ENCODE measurements at places on chromosomes 2 and 18.

DNA sequence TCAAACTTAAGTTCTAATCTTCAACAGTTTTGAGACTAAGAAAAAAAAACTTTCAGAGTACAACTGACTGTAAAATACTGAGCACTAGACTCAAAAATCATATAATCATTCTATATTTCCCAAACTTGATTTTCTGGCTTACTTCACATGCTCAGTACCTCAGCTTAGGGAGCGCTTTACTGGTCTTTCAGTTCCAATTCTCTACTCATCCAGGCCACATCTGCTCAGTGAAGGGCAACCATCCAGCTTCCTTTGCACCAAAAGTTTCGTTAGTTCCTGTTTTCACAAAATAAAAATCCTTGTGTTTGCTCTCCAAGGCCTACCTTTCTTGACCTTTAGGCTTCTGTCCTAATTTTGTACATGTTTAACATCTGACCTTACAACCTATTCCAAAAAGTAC is 287.6 kb upstream of the LRRTM1 start:
- no peak for DNase-seq

- DNase-seq, result no peak
Measured at GRCh38 chr2:37906131-37906530, 19.0 kb upstream of the RMDN2 start.

DNA sequence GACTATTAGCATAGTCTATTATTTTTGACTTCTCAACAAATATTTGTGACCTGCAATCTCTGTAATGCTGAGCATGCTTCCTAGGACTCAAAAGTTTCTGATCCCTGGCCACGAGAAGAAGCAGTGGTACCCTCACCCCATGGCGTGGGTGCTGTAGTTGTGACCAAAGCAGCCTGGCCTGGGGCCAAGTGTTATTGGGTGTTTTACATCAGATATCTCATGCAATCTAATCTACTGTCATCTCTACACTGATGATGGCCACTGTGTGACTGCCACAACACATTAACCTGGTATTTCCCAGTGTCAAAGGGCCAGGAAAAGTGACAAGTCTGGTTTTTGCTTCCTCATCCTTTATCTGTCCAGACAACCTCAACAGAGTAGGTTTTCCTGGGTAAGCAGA is 80.8 kb upstream of the WIPF1 start:
- DNase-seq, result no peak

DNA sequence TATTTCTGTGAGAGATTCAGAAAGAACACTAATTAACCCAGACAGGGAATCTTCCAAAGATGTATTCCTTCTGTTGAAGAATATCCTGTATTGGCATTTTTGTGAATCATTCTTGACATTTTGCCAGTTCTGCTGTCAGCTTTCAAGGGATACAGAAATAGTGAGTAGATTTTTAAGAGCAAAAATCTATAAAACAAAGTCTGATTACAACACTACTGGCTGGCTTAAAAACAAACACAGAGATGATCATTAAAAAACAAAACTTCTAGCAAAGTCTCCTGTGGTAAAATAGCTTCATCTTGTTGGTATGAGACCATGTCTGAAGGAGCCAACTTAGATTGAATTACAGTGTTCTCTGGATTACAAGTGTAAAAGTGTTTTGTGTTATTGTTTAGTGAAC is 866.3 kb upstream of the KLHL29 start:
- DNase-seq, result no peak

DNA sequence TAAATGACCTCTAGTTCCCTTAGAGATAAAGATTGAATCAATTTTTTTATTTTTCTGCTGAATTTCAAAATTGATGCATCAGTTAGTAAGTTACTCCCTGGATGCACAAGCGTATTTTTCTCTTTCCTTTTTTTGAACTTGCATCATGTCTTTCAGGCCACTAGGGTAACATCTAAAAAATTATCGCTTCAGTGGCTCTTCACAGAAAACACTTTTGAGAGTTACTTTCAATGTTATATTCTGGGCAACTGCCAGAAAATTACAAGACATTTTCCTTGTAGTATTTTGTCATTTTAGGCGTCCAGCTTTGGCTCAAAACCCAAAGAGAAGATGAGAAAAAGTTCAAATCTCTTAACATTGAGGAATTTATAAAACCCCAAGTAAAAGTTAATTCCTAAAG is 59.8 kb downstream of the DSEL start:
- no peak for DNase-seq

GRCh38 chr2:33214857-33215256 is 261.6 kb upstream of the RASGRP3 start:
- no peak for DNase-seq

- DNase-seq, result no peak
Measured at GRCh38 chr2:30283931-30284565, 52.7 kb downstream of the LBH start.

DNA sequence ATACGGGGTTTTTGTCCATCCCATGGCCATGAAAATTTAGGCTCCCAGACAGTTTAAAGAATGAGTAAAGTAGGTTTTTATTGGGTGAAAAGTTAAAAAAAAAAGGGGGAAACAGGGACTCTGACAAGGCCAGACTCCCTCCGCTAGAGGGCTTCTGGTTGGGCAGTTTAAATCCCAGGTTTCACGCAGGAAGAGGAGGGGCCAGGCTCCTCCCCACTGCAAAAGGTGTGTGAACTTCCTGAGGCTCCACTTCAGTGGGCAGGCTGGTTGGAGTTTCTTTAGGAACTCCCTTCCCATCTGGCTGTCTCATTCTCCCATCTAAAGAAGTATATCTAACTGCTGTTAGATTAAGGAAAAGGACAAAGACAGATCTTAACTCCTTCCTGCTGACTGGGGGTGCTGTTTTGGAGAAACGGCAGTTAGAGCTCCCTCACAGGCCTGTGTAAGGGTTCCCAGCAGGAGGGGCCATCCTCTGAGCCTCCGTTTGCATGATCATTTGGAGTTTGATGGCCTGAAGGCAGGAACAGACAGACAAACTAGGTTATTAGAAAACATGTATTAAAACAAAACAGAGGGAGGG is 1160.7 kb downstream of the CNTNAP5 start:
- no peak for DNase-seq

- DNase-seq, result no peak
Measured at GRCh38 chr2:45047301-45047700, 38.0 kb upstream of the SIX2 start.

- no peak for DNase-seq
Measured at GRCh38 chr2:206471524-206472062, 28.3 kb downstream of the ADAM23 start.

- no peak for DNase-seq
Measured at GRCh38 chr18:9868857-9869714, 16.7 kb upstream of the TXNDC2 start.

DNA sequence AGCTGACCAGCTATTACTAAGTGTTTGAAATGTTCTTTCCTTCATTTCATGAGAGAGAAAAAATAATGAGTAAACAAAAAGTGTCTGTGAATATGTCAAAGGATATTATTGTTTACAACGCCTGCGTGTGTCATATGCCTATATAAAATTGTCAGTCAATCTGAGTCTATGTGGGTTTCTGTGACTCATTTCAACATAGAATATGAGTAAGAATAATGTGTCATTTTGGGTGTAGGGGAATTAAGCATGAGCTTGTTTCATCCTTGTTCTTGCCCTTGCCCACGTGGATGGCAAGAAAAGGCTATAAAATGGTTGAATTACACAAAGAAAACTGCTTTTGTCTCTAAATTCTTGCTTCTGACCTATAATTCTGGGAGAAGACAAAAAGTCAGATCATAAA is 466.0 kb downstream of the PTH2R start:
- DNase-seq, result no peak

DNA sequence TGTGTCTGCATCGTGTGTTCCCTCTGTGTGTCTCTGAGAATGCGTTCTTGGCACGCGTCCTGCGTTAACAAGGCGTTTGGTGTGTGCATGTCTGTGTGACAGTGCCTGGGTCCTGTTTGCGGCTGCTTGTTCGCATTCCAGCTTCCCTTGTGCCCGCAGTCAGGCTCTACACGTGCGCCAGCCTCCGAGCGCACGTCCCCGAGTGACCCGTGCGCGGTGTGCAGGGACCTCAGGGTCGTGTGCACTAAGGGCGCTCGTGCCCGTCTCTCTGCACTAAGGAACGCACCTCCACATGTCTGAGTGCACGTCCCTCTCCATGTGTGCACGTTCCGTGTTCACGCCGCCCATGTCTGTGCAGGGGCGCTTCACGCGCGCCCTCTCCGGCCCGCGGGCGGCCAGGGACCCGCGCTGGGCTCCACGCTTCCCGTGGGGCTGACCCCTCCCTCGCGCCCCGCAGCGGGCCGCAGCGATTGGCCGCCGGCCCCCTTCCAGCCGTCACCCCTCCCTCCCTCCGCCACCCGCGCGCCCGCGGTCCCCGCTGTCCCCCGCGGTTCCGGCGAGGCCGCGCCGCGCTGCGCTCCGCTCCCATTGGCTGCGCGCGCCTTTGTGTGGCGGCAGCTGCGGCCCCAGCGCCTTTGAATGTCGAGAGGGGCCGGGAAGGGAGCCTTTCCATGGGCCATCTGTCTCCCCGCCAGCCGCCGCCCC is 229.4 kb downstream of the HAUS1 start:
- no peak for DNase-seq

DNA sequence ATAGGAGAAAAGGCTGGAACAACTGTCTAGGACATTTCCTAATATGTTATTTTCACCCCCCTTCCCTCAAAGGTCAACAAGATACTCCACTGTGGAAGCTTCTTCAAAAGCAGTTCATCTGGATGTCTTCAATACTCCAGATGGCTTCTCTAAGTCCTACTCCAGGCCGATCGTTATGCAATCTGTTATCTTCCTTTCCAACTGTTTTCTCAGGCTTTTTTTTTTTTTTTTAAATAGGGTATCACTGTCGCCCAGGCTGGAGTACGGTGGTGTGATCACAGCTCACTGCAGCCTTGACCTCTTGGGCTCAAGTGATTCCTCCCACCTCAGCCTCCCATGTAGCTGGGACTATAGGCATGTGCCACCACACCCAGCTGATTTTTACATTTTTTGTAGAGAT is 26.3 kb downstream of the ATP8B1 start:
- no peak for DNase-seq

- DNase-seq, result no peak
Measured at GRCh38 chr2:219727771-219728429, 100.5 kb downstream of the SLC4A3 start.

DNA sequence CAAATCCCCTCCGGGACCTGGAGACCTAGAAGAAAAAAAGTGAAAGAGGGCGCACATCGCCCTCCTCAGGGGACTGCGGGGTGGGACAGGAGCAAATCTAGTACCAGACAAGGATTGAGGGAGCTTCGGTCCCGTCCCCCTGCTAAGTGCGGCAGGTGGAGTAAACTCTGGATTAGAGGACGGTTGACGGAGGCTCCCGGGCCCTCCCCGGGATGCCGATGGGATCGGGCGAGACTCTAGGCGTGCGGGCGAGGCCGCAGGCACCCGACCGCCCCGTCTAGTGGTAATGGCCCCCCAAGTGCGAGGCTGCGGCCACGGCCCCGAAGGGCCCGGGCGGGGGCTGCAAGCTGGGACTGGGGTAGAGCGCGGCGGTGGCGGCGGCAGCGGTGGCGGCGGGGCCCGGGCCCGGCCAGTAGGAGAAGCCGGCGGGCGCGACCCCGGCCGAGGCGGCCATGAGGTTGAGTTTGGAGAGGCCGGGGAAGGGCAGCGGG is 3.5 kb downstream of the FEV start:
- no peak for DNase-seq

DNA sequence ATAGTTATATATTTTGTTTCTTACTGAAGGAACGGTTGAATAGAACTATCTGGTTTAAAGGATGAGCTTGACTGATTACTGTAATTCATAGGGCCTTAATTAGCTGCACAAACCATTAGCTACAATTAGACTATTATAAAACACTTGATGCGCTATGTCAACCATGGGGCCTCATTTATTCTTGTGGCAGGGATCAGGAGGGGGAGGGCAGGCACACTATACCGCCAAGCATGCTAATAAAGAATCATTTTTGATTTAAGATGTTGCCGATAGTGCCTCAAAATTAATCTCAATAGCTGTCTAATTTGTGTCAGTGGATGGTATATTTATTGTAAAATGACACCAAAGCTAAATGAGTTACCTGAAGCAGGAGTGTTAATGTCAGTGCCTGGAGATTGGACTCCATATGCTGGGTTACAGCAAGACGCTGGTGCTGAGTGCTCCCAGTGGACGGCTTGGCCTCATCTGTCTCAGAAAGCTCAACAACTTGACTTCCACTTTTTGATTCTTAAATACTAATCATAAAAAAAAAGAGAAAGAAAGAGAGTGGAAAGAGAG is 1007.0 kb upstream of the CELF4 start:
- DNase-seq, result no peak

- no peak for DNase-seq
Measured at GRCh38 chr18:56076723-56077122, 488.7 kb upstream of the TCF4 start.

DNA sequence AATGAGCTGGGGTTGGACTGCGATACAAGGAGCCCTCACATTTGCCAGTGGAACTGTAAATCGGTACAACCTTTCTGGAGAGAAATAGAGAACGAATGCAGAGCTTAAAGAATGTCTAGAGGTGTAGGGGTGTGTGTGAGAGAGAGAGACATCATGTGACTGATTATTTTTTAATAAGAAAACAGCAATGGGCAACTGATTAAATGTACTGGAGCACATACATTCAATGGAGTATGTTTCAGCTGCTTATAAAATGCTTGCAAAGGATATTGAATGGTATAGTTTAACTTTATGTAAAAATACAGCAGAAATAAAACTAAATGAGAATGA is 391 bp upstream of the TMEM17 start:
- DNase-seq, result no peak

DNA sequence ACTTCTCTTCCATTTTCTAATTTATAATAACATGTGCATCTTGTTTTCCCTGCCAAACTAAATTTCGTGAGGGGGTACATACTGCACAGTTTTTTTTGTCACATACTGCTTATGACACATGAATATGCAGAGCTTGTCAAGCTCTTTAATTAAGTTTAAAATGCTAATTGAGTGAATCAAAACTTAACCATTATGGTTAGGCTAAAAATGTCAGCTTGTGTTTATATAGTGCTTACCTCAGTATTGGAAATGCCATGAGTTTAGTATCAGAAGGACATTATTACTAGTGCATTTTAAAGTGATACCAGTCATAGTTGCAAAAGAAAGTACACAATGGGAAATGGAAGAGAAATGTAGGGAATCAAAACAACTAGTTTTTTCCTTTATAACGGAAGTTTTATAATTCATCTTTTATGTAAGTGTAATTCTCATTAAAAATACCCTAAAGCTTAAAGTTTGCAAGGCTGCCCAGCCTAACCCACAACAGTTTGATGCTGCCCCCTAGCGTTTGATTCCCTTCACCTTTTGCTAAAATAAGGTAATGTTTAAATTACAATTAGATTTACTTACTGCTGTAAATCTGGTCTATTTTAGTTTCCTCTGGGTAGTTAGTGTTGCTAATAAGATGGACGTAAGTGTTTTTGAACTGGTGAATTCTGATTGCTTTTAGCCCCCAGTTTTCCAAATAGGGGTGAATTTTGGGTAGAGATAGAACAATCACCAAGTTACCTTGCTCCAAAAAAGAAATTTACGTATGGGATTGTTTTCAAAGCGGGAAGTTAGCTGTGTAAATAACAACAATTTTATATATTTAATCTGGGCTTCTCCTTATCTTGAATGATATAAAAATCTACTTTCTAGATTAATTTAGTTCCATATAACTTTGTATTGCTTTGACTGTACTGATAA is 3.2 kb downstream of the SLC39A10 start:
- DNase-seq, result peak; percentile 60

- DNase-seq, result no peak
Measured at GRCh38 chr18:40692871-40693270, 1262.2 kb upstream of the PIK3C3 start.

All from stimulated activated CD4-positive, alpha-beta T cell treated with anti-CD3 and anti-CD28 coated beads, Interleukin-15, amount 100 ng/mL, for 1 hour (primary cell).